Tracheal epithelial cell (primary cell): ENCODE measurements at places on chromosomes 1 and 21. TPM values are rescaled to one million over a fixed set of nuclear protein-coding genes. Genes with fewer than 3 reads are reported as not detected.

Gene CNR2
- not detected in 2 replicates for total RNA-seq

Gene CHAF1B
- 1.4 and 2.1 TPM in 2 replicates for total RNA-seq

Gene ATP1A4
- total RNA-seq = not detected in 2 replicates

Gene STIL
- 1.7 and 2.9 TPM in 2 replicates for total RNA-seq

Gene BEST4
- under 0.01 TPM in 1 of 2 replicates, not detected in the other for total RNA-seq

Gene KRTAP19-1
- total RNA-seq = 0.24 TPM in 1 of 2 replicates, not detected in the other

Gene RYR2
- total RNA-seq = not detected in 2 replicates

Gene VASH2
- total RNA-seq = 0.24 TPM in 1 of 2 replicates, not detected in the other

Gene S100A2
- total RNA-seq = 975 and 1,509 TPM in 2 replicates

Gene RGS13
- total RNA-seq = not detected in 2 replicates

Gene TNFRSF1B
- total RNA-seq = under 0.01 TPM in 1 of 2 replicates, not detected in the other

Gene SAMD11
- total RNA-seq = 0.48 and 0.64 TPM in 2 replicates

Gene REN
- not detected in 2 replicates for total RNA-seq

Gene TDRD10
- total RNA-seq = not detected in 2 replicates

Gene C8A
- total RNA-seq = not detected in 2 replicates

Gene IQGAP3
- total RNA-seq = 0.85 and 2.9 TPM in 2 replicates
